ENCODE measurements at places on chromosomes 3 and 15. TPM values are rescaled to one million over a fixed set of nuclear protein-coding genes. Genes with fewer than 3 reads are reported as not detected.
A peak's percentile ranks its signal among the peaks of the same experiment; 100 is the strongest.

GRCh38 chr3:109478614-109479013, 141.3 kb upstream of the DPPA4 start:
- no peak overlapping the region for H3K4me3 ChIP-seq
- H3K27me3 ChIP-seq, result no peaks in the 10 kb centered on the region
- H3K4me1 ChIP-seq, result no peaks in the 10 kb centered on the region
- no peak for DNase-seq
- H3K27ac ChIP-seq, result no peak overlapping the region

GRCh38 chr3:194736896-194737600, 51.4 kb downstream of the FAM43A start:
- peaks cover 2% of the 10 kb centered on the region for H3K4me1 ChIP-seq
- H3K36me3 ChIP-seq, result no peaks in the 10 kb centered on the region
- no peak overlapping the region for H3K27ac ChIP-seq
- no peak for DNase-seq
- no peak overlapping the region for H3K4me3 ChIP-seq
- H3K27me3 ChIP-seq, result peaks cover 12% of the 10 kb centered on the region

DNA sequence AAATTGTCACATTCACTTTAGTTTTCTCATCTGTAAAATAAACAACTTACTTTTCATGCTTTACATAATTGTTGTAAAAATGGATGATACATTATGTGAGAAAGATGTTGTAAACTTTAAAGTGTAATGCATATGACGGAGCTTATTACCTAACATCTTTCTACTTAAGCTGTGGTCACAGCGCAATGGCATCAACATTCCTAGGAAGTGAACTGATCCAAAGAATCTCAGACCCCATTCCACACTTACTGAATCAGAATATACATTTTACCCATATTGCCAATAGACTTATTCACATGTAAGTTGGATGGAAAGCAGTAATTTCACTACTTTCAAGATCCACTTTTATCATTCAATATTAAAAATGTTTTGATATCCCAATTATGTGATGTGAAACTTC, 497.5 kb downstream of the FGF12 start:
- DNase-seq, result no peak
- H3K27ac ChIP-seq, result no peak overlapping the region

- no peaks in the 10 kb centered on the region for H3K36me3 ChIP-seq
- no peak overlapping the region for H3K4me3 ChIP-seq
- no peaks in the 10 kb centered on the region for H3K27me3 ChIP-seq
- H3K4me1 ChIP-seq, result no peaks in the 10 kb centered on the region
- DNase-seq, result no peak
- H3K27ac ChIP-seq, result no peak overlapping the region
These were observed 88.5 kb downstream of the B3GALNT1 start for GRCh38 chr3:161016417-161017313.

DNA sequence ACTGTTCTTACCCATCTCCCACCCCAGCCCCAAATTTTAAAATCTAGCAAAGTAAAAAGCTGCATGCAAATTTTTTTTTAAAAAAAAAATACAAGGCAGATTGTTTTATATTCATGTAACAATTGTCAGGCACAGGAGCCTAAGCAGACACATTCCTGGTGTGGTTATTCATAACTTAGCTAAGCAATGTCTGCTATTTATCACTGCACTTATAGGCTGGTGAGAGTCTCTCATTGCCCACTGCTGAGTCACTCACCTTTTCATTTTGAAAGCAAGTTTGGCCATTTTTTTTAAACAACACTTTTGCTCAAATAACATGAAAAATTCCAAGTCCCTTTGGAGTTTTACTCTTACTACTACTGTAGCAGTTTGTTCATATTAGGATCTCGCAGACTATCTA, 413.9 kb downstream of the RBMS3 start:
- peak overlapping the region; percentile 27 for H3K4me3 ChIP-seq
- peak overlapping the region; percentile 86 for H3K27ac ChIP-seq
- H3K36me3 ChIP-seq, result no peaks in the 10 kb centered on the region
- peaks cover 39% of the 10 kb centered on the region for H3K4me1 ChIP-seq
- peak; percentile 72 for DNase-seq
- H3K27me3 ChIP-seq, result no peaks in the 10 kb centered on the region

DNA sequence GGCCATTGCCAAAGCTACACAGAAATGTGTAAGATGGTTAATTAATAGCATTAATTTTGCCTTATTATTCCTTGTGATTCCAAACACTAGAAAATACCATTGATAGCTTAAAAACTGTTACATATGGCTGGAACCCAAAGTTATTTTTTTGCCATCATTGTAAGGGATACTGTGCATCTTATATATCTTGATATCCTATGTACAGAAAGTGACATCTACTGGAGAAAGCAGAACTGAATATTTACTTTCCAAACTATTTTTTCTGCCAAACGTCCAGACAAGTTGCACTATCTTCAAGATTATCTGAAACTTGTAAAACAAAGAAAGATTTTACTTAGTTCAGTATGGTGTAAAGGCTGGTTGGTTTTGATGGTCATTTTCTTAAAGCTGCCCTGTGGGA, 33.3 kb upstream of the MEIS2 start:
- H3K4me3 ChIP-seq, result no peak overlapping the region
- H3K4me1 ChIP-seq, result no peaks in the 10 kb centered on the region
- H3K27ac ChIP-seq, result no peak overlapping the region
- H3K36me3 ChIP-seq, result no peaks in the 10 kb centered on the region
- H3K27me3 ChIP-seq, result peaks cover 2% of the 10 kb centered on the region
- DNase-seq, result no peak

GRCh38 chr3:12965999-12966846, 107.0 kb downstream of the IQSEC1 start:
- peaks cover 6% of the 10 kb centered on the region for H3K27me3 ChIP-seq
- H3K4me3 ChIP-seq, result peak overlapping the region; percentile 69
- peaks cover 7% of the 10 kb centered on the region for H3K36me3 ChIP-seq
- no peak for DNase-seq

DNA sequence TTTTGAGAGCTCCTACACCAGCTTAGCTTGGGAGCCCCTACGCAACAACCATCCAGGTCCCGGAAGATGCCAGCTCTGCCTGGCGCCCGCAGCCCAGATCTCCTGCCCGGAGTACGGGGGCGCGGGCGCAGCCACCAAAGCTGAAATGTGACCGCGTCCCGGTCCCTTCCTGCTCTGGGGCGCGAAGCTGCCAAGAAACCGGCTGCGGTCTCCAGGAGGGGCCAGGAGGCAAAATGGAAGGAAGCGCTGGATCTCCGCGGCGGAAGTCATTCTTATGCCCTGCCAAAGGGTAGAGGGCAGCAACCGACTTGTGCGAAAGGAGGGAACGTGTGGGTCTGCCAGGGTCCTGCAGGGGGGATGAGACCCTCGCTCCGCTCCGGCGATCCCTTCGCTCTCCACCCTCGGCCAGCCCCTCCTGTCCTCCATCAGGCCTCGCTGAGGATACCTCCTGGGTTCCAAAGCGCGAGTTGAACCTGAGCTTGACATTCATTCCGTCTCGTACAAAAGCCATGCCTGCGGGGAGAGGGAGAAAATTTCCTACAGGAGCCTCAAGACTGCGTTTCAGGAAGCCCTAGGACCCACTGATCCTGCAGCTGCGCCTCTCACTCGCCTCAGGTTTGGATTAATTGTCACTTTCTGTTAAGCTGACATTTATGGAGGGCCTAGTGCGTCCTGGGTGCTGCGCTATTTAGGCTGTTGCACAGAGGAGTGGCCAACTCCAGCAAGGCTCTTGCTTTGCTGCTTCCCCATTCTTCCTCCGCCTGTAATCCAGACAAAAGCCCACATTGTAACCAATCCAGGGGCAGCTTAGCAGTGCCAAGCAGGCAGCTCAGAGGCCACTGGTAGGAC, 98.3 kb upstream of the VGLL3 start:
- DNase-seq, result no peak
- H3K27me3 ChIP-seq, result no peaks in the 10 kb centered on the region
- no peaks in the 10 kb centered on the region for H3K36me3 ChIP-seq
- no peak overlapping the region for H3K27ac ChIP-seq
- H3K4me3 ChIP-seq, result peak overlapping the region; percentile 63
- H3K4me1 ChIP-seq, result peaks cover 10% of the 10 kb centered on the region

GRCh38 chr15:76844096-76844495, 61.0 kb downstream of the SCAPER start:
- H3K4me1 ChIP-seq, result no peaks in the 10 kb centered on the region
- H3K27ac ChIP-seq, result no peak overlapping the region
- no peak overlapping the region for H3K4me3 ChIP-seq
- no peaks in the 10 kb centered on the region for H3K27me3 ChIP-seq
- H3K36me3 ChIP-seq, result no peaks in the 10 kb centered on the region
- no peak for DNase-seq

DNA sequence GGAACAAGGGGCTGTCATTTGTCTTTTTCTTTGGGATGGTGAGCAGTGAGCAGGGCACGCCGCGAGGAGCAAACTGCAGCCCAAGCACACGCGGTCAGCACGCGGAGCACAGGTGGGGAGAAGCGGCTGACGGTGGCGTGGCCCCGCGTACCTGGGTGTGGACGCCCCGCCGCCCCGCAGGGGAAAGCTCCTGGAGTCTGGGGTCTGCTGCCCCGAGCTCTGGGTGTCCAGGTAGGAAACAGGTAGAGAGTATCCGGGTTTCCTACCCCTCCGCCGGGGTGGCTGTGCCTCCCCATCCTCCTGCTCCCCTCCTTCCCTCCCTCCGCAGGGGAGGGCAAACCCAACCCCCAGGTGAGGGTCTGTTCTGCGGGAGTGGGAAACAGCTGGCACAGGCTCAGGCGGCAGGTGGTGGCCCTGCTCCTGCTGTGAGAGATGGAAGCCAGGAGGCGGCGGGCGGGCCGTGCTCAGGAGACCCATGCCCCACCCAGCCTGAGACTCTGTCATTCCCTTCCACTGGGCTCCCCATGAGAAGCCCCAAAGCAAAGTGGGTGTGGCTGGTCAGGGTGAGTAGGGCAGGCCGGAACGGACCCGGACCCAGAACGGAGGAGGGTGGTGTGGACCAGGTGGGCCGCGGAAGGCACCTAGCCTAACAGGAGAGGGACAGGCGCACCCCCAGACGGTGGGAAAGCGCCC, 56.9 kb upstream of the CGNL1 start:
- peaks cover 6% of the 10 kb centered on the region for H3K4me1 ChIP-seq
- H3K27me3 ChIP-seq, result no peaks in the 10 kb centered on the region

DNA sequence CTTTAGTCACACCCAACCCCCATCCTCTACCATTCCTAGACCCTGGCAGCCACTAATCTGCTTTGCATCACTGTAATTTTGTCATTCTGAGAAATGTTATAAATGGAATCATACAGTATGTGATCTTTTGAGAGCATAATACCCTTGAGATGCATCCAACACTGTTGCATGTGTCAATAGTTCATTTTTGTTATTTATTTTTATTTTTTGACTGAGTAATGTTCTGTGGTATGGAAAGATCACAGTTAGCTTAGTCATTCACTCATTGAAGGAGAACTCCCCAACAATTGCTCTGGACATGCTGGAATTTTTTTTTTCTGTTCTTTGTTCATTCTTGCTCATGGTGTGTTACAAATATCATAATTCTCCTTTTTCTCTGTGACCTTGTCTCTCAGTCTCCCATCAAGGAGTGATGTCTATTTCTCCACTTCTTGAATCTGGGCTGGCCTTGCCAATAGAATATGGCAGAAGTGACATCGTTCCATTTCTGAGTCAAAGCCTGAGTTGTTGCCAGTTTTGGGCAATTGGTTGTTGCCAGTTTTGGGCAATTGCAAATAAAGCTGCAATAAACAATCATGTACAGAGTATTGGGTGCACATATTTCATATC, 6.8 kb upstream of the ADPGK start:
- no peak overlapping the region for H3K4me3 ChIP-seq
- no peaks in the 10 kb centered on the region for H3K36me3 ChIP-seq

DNA sequence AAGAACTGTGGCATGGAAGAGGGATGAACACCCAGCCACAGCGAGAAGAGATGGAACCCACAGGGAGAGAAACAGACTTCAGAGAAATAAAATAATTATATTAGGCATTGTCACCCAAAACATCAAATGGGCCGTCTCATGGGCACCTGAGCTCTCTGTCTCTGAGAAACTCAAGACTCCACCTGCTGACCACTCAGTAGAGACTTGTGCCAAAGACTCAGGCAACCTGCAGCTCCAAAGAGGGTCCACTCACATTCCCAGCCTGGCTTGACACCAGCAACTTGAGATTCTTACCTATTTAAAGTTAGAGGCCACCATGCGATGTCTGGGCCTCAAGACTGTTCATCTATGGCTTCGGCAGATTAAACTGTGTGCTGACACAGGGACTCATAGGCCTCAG, 12.0 kb downstream of the SEMA5B start:
- DNase-seq, result no peak
- no peaks in the 10 kb centered on the region for H3K36me3 ChIP-seq
- no peak overlapping the region for H3K27ac ChIP-seq
- H3K27me3 ChIP-seq, result peaks cover 26% of the 10 kb centered on the region
- no peaks in the 10 kb centered on the region for H3K4me1 ChIP-seq

- no peak overlapping the region for H3K27ac ChIP-seq
- DNase-seq, result no peak
- no peaks in the 10 kb centered on the region for H3K27me3 ChIP-seq
These were observed 97.1 kb upstream of the NR2E3 start for GRCh38 chr15:71713191-71713809.

GRCh38 chr3:156635973-156636372, 38.4 kb upstream of the TIPARP start:
- peaks cover 14% of the 10 kb centered on the region for H3K4me1 ChIP-seq
- DNase-seq, result no peak
- H3K27ac ChIP-seq, result no peak overlapping the region
- H3K4me3 ChIP-seq, result no peak overlapping the region
- no peaks in the 10 kb centered on the region for H3K36me3 ChIP-seq

DNA sequence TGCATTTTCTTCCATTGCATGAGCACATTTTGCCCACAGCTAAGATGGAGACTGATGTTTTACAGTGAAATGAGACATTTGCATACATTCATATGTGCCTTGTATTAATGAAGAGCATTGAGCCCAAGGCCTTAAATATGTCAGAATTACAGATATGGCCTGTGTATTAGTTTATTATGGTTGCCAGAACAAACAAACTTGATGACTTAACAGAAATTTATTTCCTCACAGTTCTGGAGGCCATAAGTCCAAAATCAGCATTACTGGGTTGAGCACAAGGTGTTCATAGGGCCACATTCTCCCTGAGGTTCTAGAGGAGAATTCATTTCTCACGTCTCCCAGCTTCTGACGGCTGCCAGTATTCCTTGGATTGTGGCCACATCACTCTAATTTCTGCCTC, 302.6 kb upstream of the TGFBR2 start:
- DNase-seq, result no peak
- H3K36me3 ChIP-seq, result no peaks in the 10 kb centered on the region
- H3K4me3 ChIP-seq, result no peak overlapping the region
- no peaks in the 10 kb centered on the region for H3K4me1 ChIP-seq
- no peaks in the 10 kb centered on the region for H3K27me3 ChIP-seq

- peak overlapping the region; percentile 47 for H3K27ac ChIP-seq
- no peaks in the 10 kb centered on the region for H3K36me3 ChIP-seq
- peaks cover 16% of the 10 kb centered on the region for H3K4me1 ChIP-seq
- DNase-seq, result peak; percentile 79
These were observed 5.9 kb upstream of the TKT start for GRCh38 chr3:53261712-53262111.

- H3K27ac ChIP-seq, result no peak overlapping the region
- no peak overlapping the region for H3K4me3 ChIP-seq
- no peaks in the 10 kb centered on the region for H3K4me1 ChIP-seq
- H3K36me3 ChIP-seq, result no peaks in the 10 kb centered on the region
- DNase-seq, result no peak
These were observed 408.0 kb downstream of the TBL1XR1 start for GRCh38 chr3:176789281-176789705.

- DNase-seq, result no peak
- no peaks in the 10 kb centered on the region for H3K4me1 ChIP-seq
- H3K27me3 ChIP-seq, result no peaks in the 10 kb centered on the region
- no peak overlapping the region for H3K4me3 ChIP-seq
- no peak overlapping the region for H3K27ac ChIP-seq
These were observed 31.3 kb upstream of the SETMAR start for GRCh38 chr3:4271834-4272233.

THSD4 gene
- 24.5 TPM for polyA plus RNA-seq

WNT5A gene
- polyA plus RNA-seq, result 9.4 TPM

MAGEL2 gene
- not detected for polyA plus RNA-seq

HACL1 gene
- 23.1 TPM for polyA plus RNA-seq

ZNF662 gene
- polyA plus RNA-seq, result 0.57 TPM

AVEN gene
- 10.6 TPM for polyA plus RNA-seq

PAQR5 gene
- polyA plus RNA-seq, result 0.06 TPM
